ENCODE measurements at places on chromosomes 4 and X.

DNA sequence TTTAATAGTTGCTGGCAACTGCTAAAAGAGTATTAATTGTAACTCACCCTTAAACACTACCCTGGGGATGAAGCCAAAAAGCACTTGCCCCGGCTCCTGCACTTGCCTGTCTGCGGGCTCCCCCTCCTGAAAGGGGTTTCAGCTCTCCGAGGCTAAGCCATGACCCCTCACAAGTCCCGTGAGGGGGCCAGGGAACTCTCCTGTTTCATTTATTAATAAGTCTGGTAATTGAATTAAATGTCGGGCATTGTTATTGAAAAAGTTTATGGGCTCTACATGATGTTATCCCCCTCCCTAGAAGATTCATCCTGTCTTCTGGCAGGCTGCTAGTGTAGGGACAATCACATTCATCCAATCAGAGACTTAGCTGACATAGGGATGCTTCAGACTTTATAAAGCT, 23.3 kb downstream of the GSPT2 start:
- no peak for DNase-seq

GRCh38 chr4:17502756-17503155, 9.1 kb downstream of the QDPR start:
- no peak for DNase-seq

GRCh38 chr4:177265729-177266128, 43.9 kb upstream of the NEIL3 start:
- DNase-seq = no peak

- no peak for DNase-seq
Observed at GRCh38 chr4:53571936-53572599, 19.2 kb downstream of the LNX1 start.

DNA sequence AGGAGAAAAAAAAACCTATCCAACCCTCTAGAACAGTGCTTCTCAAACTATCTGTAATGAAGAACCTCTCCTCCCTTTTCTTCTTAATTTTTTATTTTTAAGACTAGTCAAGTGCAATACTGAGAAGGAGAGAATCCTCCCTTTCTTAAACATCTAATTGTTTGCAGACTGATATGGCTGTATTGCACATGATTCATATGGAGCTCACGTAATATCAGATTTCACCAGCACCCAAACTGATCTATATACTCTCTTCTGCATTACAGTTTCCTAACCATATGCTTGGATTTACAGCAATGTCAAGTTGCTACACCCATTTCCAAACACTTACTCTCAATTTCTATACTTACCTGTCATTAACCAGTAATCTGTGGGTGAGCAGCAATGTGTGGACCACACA, 9.5 kb downstream of the PRMT9 start:
- no peak for DNase-seq

DNA sequence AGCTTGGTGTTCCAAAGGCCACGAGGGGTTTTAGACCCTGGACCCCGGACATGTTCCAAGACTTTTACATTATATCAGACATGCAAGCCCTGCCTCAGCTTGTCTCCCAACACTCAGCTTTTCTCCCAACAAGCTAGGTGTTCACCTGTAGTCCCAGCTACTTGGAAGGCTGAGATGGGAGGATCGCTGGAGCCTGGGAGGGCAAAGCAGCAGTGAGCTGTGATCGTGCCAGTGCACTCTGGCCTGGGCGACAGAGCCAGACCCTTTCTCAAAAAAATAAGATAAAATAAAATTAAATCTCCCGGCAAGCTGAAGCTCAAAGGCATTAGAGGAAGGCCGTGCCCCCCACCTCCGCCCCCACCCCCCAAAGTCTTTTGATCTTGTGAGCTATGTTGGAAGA, 13.7 kb downstream of the CTAG1A start:
- DNase-seq = no peak

DNA sequence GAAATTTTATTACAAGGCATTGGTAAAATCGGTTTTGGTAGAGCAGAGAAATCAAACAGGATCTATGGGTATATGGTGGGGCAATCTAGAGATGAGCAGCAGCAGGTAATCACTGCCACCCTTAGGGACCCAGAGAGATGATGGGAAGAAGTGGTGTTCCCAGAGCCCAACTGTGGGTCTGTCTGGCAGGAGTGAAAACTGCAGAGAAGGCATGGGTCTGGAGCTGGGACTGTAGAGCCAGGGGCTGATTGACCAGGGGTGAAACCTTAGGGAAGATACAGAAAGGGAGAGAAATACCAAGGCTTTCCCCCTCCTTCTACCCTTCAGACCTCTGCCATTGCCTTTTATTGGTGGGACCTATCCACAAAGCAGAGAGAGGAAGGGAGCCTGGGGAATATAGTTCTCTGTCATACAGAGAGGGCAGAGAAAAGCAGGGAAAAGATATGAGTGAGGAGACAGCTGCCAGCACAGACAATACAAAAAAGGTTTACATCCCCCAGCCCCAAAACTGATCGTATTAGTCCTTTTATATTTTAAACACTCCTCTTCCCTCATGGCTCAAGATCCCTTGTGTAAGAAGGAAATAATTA, 28.7 kb downstream of the PDLIM5 start:
- no peak for DNase-seq

- DNase-seq = no peak
Observed at GRCh38 chr4:117154251-117154650, 68.9 kb upstream of the TRAM1L1 start.

Measured in activated CD4-positive, alpha-beta T cell treated with anti-CD3 and anti-CD28 coated beads, Interleukin-2, amount 50 U/mL, for 4 hours (primary cell).